Panc1 (cell line): ENCODE measurements at places on chromosomes 12 and 14. TPM values are rescaled to one million over a fixed set of nuclear protein-coding genes. Genes with fewer than 3 reads are reported as not detected.
A peak's percentile ranks its signal among the peaks of the same experiment; 100 is the strongest.

Gene PUS7L
- total RNA-seq, result 11.4 TPM

Gene LRRC10
- total RNA-seq, result not detected

Gene KRT3
- total RNA-seq, result not detected

Gene PTPRQ
- not detected for total RNA-seq

Gene ARHGEF25
- 10.5 TPM for total RNA-seq

Gene RGS6
- not detected for total RNA-seq

Gene ACRBP
- 0.54 TPM for total RNA-seq

Gene G2E3
- 27.5 TPM for total RNA-seq

Gene RNF31
- total RNA-seq, result 48.6 TPM

Gene CEBPE
- total RNA-seq, result not detected

Gene VTI1B
- total RNA-seq, result 84.9 TPM

Gene SRRM4
- not detected for total RNA-seq

- no peak overlapping the region for H3K4me3 ChIP-seq
- H3K27me3 ChIP-seq, result no peaks in the 10 kb centered on the region
- no peaks in the 10 kb centered on the region for H3K36me3 ChIP-seq
- DNase-seq, result no peak
Observed at GRCh38 chr14:63923422-63923752, 70.6 kb downstream of the SYNE2 start.

DNA sequence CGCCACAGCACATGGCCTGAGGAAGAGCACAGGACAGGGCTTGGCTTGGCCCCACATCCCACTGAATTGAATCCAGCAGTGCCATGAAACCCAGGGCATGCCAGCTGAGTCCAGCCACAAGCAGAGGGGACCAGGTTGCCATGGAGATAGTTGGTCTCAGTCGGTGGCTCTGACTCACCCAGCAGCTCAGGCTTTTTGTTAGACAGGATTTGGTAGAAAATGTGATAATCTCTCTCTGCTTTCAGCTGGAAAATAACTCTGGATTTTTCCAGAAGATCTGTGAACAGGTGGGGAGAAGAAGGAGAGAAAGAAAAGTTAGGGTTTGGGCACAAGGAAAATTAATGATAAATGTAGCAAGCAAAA lies 4.8 kb downstream of the MYH7 start:
- no peaks in the 10 kb centered on the region for H3K4me1 ChIP-seq
- no peak overlapping the region for H3K4me3 ChIP-seq
- no peak for DNase-seq
- H3K36me3 ChIP-seq, result no peaks in the 10 kb centered on the region
- H3K27ac ChIP-seq, result no peak overlapping the region
- H3K27me3 ChIP-seq, result no peaks in the 10 kb centered on the region; the same call in 1 of the 2 replicates

- peaks cover 11% of the 10 kb centered on the region for H3K4me1 ChIP-seq
- DNase-seq, result no peak
- H3K27ac ChIP-seq, result peak overlapping the region; percentile 20; the same call in 1 of the 2 replicates
- H3K36me3 ChIP-seq, result no peaks in the 10 kb centered on the region
Observed at GRCh38 chr12:53870117-53870516, 68.5 kb upstream of the HOXC13 start.

GRCh38 chr12:563250-563781 lies 99.9 kb downstream of the NINJ2 start:
- H3K27ac ChIP-seq, result no peak overlapping the region
- no peaks in the 10 kb centered on the region for H3K27me3 ChIP-seq
- no peak overlapping the region for H3K4me3 ChIP-seq
- no peak for DNase-seq

GRCh38 chr12:70854881-70855568 lies 65.5 kb downstream of the PTPRR start:
- no peaks in the 10 kb centered on the region for H3K4me1 ChIP-seq
- H3K4me3 ChIP-seq, result no peak overlapping the region
- H3K36me3 ChIP-seq, result no peaks in the 10 kb centered on the region
- H3K27ac ChIP-seq, result no peak overlapping the region
- H3K27me3 ChIP-seq, result no peaks in the 10 kb centered on the region

DNA sequence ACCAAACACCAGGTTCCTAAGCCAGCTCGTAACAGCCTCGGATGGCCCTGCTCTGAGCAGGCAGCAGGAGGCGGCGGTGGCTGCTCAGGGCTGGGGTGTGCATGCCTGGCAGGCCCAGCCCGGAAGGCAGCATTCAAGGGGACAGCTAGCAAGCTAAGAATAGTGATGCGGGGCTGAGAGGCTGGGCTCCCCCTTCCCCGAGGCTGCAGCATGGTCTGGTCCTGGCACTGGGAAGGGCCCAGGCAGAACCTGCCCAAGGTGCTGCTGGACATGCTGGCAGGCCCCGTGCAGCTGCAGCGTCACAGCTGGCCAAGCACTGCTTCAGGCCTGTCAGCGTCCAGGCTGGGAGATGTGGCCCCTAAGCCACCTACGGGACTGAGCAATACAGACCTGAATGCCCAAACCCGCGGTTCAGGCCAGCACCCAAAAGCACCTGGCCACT lies 26.4 kb upstream of the NUDT14 start:
- H3K4me1 ChIP-seq, result no peaks in the 10 kb centered on the region; the same call in 1 of the 2 replicates
- DNase-seq, result no peak
- no peak overlapping the region for H3K4me3 ChIP-seq
- H3K36me3 ChIP-seq, result no peaks in the 10 kb centered on the region
- no peak overlapping the region for H3K27ac ChIP-seq
- no peaks in the 10 kb centered on the region for H3K27me3 ChIP-seq

- no peaks in the 10 kb centered on the region for H3K4me1 ChIP-seq
- H3K27ac ChIP-seq, result peak overlapping the region; percentile 13; the same call in 1 of the 2 replicates
- H3K36me3 ChIP-seq, result no peaks in the 10 kb centered on the region
Observed at GRCh38 chr12:58502841-58503240, 417.5 kb downstream of the LRIG3 start.

DNA sequence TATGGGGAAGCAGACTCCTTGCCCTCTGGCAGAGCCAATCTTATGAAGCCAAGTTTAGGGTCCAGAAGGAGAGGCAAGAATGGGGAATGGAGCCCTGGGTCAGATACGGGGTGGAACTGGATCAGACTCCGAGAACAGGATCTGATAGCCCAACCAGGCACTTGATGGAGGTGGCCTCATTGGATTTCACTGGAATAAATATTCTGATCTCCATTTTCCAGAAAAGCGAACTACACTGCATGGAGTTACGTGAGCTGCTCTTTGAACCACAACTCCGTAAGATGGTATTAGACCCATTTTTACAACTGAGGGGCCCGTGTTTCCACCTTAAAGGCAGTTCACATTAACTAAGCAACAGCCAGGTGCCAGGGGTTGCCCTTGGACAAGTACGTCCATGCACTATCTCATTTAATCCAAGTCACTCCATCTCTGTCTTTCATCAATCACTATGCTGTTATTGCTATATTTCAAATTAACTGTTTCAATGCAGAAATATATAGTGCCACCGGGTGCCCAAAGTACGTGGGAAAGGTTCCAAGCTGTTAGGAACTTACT lies 155.2 kb downstream of the BCL11B start:
- no peak for DNase-seq
- no peaks in the 10 kb centered on the region for H3K27me3 ChIP-seq
- H3K4me1 ChIP-seq, result no peaks in the 10 kb centered on the region
- H3K36me3 ChIP-seq, result no peaks in the 10 kb centered on the region
- H3K27ac ChIP-seq, result no peak overlapping the region

GRCh38 chr12:55965240-55965639 lies 602 bp downstream of the PMEL start:
- no peak overlapping the region for H3K4me3 ChIP-seq
- DNase-seq, result no peak
- no peaks in the 10 kb centered on the region for H3K27me3 ChIP-seq
- peaks cover 7% of the 10 kb centered on the region; the same call in 1 of the 2 replicates for H3K36me3 ChIP-seq
- H3K4me1 ChIP-seq, result peaks cover 13% of the 10 kb centered on the region

- H3K27ac ChIP-seq, result no peak overlapping the region
- DNase-seq, result no peak
- no peaks in the 10 kb centered on the region for H3K27me3 ChIP-seq
- no peaks in the 10 kb centered on the region for H3K4me1 ChIP-seq
- H3K4me3 ChIP-seq, result no peak overlapping the region
Observed at GRCh38 chr14:100893760-100894159, 9.8 kb downstream of the RTL1 start.

- no peaks in the 10 kb centered on the region for H3K4me1 ChIP-seq
- H3K4me3 ChIP-seq, result no peak overlapping the region
- no peak overlapping the region for H3K27ac ChIP-seq
- no peaks in the 10 kb centered on the region for H3K36me3 ChIP-seq
- DNase-seq, result no peak
Observed at GRCh38 chr14:102472791-102473150, 36.8 kb downstream of the ANKRD9 start.

DNA sequence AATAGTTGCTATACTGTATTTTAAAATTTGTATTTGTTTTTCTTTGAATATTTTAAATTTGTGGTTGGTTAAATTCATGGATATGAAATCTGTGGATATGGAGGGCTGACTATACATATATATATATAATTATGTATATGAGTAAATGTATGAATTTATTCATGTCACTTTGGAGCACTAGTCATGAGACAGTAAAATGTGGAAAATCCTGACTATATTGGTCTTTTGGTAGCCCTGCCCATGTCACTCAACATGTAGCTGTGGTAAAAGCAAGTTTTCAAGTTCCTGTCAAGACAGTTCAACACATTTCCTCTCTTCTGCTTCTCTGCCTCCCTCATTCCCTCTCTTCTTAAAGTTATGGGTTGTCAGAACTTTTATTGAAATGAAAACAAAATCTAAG lies 17.3 kb upstream of the C12orf71 start:
- no peak overlapping the region for H3K27ac ChIP-seq
- DNase-seq, result no peak
- H3K27me3 ChIP-seq, result no peaks in the 10 kb centered on the region; the same call in 1 of the 2 replicates
- no peaks in the 10 kb centered on the region for H3K4me1 ChIP-seq

DNA sequence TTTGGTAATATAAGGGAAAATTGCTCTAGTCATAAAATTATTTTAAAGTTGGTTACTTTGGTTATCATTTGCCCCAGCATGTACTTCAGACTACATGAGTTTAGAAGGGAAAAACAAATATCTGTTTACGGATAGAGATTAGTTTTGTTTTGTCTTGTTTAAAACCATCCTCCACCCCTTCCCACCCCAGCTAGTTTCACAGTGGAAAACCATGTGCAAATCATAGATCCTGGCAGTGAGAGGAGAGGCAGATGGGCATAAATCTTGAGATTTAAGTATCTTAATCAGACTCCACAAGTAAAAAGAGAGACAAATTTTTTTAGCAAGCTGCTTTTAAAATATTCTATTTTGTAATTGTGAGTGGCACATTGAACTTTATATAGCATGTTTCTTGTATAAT lies 424.7 kb downstream of the TMEM117 start:
- no peaks in the 10 kb centered on the region for H3K36me3 ChIP-seq
- DNase-seq, result no peak
- H3K27ac ChIP-seq, result no peak overlapping the region
- no peak overlapping the region for H3K4me3 ChIP-seq
- H3K4me1 ChIP-seq, result no peaks in the 10 kb centered on the region

GRCh38 chr14:99517643-99518381 lies 36.6 kb downstream of the CCNK start:
- no peaks in the 10 kb centered on the region for H3K36me3 ChIP-seq
- DNase-seq, result no peak
- H3K4me1 ChIP-seq, result peaks cover 38% of the 10 kb centered on the region

DNA sequence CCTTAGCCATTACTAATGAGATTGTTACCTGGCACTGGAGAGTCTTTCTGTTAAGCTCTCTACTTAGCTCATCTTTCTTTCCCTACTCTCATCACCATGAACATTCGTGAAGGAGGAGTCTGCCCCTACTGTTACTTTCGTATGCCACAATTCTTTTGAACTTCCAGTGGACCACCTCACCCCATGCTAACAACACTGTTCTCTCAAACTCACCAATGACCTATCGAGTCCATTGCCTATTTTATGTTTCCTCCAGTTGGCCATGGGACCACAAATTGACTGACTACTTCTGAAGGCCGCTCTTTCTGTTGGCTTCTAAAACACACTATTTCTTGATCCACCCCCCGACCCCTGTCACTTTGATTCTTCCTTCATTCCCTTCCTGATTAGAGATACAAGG lies 192.4 kb upstream of the GZMB start:
- no peaks in the 10 kb centered on the region; the same call in 1 of the 2 replicates for H3K27me3 ChIP-seq
- H3K4me3 ChIP-seq, result no peak overlapping the region
- H3K36me3 ChIP-seq, result no peaks in the 10 kb centered on the region
- no peak overlapping the region for H3K27ac ChIP-seq
- no peak for DNase-seq

DNA sequence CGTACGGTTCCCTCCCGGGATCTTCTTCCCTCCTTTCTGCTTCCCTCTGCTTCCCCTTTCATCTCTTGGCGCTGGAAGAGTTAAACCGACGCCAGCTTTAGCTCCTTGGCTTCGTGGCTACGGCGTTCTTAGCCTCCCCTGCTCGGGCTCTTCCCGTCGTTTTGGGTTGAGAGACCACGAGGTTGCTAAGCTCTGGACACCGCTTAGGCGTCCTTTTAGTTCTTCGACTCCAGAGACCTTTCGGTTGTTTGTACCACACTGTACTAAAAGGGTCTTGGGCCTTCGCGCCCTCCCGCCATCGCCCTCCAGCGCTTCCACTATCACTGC lies 545 bp downstream of the CPSF2 start:
- DNase-seq, result no peak
- peak overlapping the region; percentile 97 for H3K27ac ChIP-seq
- H3K4me1 ChIP-seq, result no peaks in the 10 kb centered on the region
- H3K27me3 ChIP-seq, result no peaks in the 10 kb centered on the region
- peaks cover 10% of the 10 kb centered on the region for H3K36me3 ChIP-seq

- H3K4me1 ChIP-seq, result peaks cover 54% of the 10 kb centered on the region
- H3K4me3 ChIP-seq, result no peak overlapping the region
- peak overlapping the region; percentile 65 for H3K27ac ChIP-seq
- no peak for DNase-seq
- H3K27me3 ChIP-seq, result no peaks in the 10 kb centered on the region
- H3K36me3 ChIP-seq, result peaks cover 7% of the 10 kb centered on the region
Observed at GRCh38 chr12:122125452-122126341, 47.1 kb downstream of the MLXIP start.

DNA sequence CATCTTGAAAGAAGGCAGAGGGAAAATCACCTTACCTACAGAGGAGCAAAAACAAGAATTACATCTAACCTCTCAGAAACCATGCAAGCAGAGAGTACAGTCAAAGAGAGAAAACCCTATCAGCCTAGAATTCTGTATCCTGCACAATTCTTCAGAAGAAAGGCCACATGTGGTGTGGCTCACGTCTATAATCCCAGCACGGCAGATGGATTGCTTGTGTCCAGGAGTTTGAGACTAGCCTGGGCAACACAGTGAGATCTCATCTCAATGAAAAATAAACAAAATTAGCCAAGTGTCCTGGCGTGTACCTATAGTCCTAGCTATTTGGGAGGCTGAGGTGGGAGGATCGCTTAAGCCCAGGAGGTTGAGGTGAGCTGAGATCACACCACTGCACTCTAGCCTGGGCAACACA lies 48.2 kb downstream of the ATF7 start:
- H3K4me3 ChIP-seq, result no peak overlapping the region
- DNase-seq, result no peak
- no peak overlapping the region for H3K27ac ChIP-seq
- H3K36me3 ChIP-seq, result no peaks in the 10 kb centered on the region

DNA sequence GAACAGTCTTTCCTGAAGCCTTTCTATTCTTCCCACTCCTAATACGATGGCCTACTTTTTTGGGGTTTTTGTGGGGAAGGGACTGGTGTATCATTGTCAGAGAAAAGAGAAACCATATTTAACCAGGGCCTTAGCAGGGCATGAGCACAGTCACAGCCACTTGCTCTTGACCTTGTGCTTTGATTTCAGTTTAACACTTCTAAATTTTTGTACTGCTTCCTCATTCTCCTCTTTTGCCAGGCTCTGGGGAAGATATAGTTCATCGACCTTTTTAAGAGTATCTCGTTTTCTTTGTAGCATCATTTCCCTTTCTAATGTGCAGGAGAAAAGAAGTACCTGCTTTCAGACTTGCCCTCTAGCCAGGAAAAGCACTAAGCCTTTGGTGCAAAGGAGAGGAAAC lies 2.2 kb downstream of the ZBTB1 start:
- H3K27ac ChIP-seq, result peak overlapping the region; percentile 81
- DNase-seq, result no peak
- peaks cover 9% of the 10 kb centered on the region; the same call in 1 of the 2 replicates for H3K36me3 ChIP-seq
